GM23338 (cell line): ENCODE measurements at places on chromosomes 3 and 15. TPM values are rescaled to one million over a fixed set of nuclear protein-coding genes. Genes with fewer than 3 reads are reported as not detected.

DNA sequence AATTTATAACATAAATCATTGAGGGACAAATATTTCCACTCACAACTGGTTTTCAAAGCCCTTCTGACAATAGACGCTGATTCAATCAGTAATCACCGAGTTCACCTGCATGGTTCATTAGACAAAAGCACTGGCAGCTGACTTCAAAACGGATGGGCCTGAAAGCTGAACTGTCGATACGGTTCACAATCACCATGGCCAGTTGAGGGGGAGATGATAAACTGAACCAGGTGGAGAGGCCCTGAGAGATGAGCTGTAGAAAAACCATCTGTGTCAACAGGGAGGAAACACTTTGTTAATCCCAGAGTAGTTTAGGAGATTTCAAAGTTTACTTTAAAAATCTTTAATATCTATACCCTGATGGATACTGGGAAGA is 75.0 kb downstream of the PEX5L start:
- no peak for DNase-seq
- H3K27ac ChIP-seq = no peak overlapping the region

The TRIM42 gene
- not detected in 2 replicates for total RNA-seq

- no peaks in the 10 kb centered on the region for H3K27me3 ChIP-seq
- H3K36me3 ChIP-seq = no peaks in the 10 kb centered on the region; the same call in 1 of the 2 replicates
- peak overlapping the region; percentile 90 for H3K27ac ChIP-seq
- peaks cover 20% of the 10 kb centered on the region for H3K4me1 ChIP-seq
Measured at GRCh38 chr3:184155644-184156521, 706 bp downstream of the DVL3 start.

DNA sequence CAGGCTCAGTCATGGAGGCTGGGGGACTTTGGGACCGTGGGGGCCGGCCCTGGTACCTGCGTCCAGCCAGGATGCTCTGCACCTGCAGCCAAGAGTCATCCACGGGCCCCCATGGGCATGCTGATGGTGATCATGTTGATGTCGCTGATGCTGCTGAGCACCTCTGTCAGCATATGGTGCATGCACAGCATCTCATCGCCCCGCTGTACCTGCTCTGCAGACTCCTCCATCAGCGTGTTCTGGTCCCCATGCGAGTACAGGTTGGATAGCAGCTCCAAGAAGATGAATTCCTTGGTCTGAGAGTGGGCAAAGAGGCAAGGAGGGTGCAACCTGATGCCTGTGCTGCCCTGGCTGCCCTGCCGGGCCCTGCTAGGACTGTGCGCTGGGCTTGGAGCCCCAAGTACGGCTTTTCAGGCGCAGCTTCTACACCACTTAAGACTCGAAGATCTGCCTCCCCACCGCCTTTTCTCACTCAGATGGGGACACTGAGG is 7.2 kb downstream of the RPS17 start:
- H3K4me1 ChIP-seq = peaks cover 8% of the 10 kb centered on the region
- H3K4me3 ChIP-seq = no peak overlapping the region
- H3K27ac ChIP-seq = no peak overlapping the region
- H3K36me3 ChIP-seq = peaks cover 40% of the 10 kb centered on the region
- H3K27me3 ChIP-seq = no peaks in the 10 kb centered on the region
- no peak for DNase-seq

DNA sequence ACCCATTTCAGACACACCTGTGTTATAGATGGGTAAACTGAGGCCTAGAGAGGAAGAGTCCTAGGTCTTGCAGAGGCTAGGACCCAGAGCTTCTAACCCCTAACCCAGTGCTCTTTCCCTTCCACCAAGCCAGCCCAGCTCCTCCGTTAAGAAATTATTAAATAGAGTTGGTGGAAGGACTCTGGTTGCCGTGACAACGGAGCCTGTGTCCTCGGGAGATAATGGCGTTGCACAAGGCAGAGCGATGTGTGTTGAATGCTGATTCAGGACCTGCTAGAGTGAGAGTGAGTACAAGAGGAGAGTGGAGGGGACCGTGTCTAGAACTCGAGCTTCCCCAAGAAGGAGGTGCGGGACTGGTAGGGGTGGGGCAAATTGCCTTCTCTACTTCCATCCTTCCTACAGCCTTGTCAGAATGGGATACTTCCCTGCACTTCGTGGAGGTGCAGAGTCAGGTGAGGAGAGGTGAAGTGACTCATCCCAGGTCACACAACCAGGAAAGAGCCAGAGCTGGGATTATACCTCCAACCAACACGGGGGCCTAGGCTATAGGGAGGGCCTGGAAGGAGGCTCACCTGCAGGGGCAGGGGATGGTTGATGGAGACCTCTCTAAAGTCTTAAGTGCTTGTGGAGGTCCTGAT is 8.6 kb downstream of the SLC6A1 start:
- DNase-seq = peak; percentile 36
- 0 out of 2 replicates have a peak, but pooled peaks cover 4% of the 10 kb centered on the region for H3K4me1 ChIP-seq
- H3K36me3 ChIP-seq = no peaks in the 10 kb centered on the region

The ARRDC4 gene
- total RNA-seq = 6.2 and 6.9 TPM in 2 replicates

The CDHR4 gene
- total RNA-seq = 0.24 TPM in 1 of 2 replicates, not detected in the other
